ENCODE measurements at places on chromosomes 4 and X.

- DNase-seq, result no peak
These were observed 1.9 kb downstream of the GK start for GRCh38 chrX:30654989-30655607.

DNA sequence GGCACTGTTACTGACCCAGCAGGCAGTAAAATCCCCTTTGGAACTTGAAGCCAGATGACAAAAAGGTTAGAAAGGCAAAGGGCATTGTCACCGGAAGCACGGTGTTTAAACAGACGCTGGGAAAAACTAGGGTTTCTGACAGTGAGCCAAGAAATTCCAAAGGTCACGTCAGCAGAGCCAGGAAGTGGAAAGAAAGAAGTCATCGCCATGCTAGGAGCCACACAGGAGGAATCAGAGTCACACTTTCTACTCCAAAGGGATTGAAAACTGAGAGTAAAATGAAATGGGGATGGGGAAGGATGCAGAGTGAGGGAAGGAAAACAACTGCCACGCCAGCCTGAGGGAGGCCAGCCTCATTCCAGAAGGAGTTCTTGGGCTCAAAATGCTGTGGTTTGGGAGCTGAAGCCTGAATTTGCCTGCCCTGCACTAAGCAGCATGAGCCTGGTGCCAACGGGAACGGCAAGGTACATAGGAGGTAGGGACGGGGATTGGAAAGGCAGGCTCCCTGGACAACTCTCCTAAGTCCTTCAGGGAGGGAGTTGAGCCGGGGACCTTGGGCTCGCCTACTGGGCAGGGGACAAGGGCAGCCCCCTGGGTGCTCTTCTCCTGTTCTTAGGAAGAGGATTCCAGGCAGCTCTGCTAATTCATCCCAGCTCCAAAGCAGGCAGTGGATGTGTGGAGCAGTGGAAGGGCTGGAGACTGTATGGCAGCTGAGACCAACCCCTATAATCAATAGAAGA is 66.8 kb downstream of the SOWAHB start:
- no peak for DNase-seq

DNA sequence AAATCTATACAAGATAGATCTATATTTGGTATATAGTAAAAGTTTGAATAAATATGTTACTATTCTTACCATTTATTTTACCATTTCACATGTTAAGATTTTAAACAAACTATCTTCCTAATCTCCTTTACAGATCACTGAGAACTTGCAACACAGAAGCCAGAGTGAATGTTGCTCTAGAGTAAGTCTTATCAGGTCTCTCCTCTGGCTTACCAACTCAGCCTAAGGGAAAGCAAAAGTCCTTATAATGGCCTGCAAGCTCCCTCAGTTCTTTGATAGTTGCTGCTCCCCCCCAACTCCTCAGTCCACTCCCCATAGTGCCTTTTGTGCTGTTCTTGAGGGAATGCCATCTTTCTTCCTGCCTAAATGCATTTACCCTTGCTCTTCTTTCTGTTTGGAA is 25.7 kb upstream of the SLC7A11 start:
- no peak for DNase-seq

- DNase-seq, result no peak
These were observed 389.9 kb upstream of the EMCN start for GRCh38 chr4:100907465-100908454.

- DNase-seq, result no peak
These were observed 24.2 kb downstream of the CNKSR2 start for GRCh38 chrX:21398426-21398825.

- no peak for DNase-seq
These were observed 477.5 kb downstream of the SPRY1 start for GRCh38 chr4:123874063-123874462.
